Metanephros (tissue), 2 donors: ENCODE measurements at places on chromosomes 2 and 18. TPM values are rescaled to one million over a fixed set of nuclear protein-coding genes. Genes with fewer than 3 reads are reported as not detected.

B3GNT2 gene
- 29.5 TPM for total RNA-seq

KLF7 gene
- 28.4 TPM for total RNA-seq

CCDC88A gene
- 93.9 TPM for total RNA-seq

MRPS5 gene
- total RNA-seq: 61.4 TPM

MC2R gene
- total RNA-seq: not detected

VIL1 gene
- 12.6 TPM for total RNA-seq

MPP4 gene
- total RNA-seq: 0.23 TPM

SLC16A14 gene
- 10.1 TPM for total RNA-seq

IL36B gene
- total RNA-seq: not detected

MATN3 gene
- 1.5 TPM for total RNA-seq

UBE2F gene
- total RNA-seq: 43.8 TPM

CCDC102B gene
- total RNA-seq: 16.2 TPM

CFC1B gene
- not detected for total RNA-seq

PCARE gene
- total RNA-seq: 0.18 TPM

QPCT gene
- total RNA-seq: 12.2 TPM

CEP76 gene
- total RNA-seq: 13.6 TPM

SH3BP4 gene
- 47.8 TPM for total RNA-seq

STON1 gene
- 32.5 TPM for total RNA-seq

GLI2 gene
- total RNA-seq: 18.7 TPM

MYO5B gene
- total RNA-seq: 27.9 TPM

GPR35 gene
- 2.5 TPM for total RNA-seq

FRZB gene
- 7.8 TPM for total RNA-seq

KLHL30 gene
- total RNA-seq: 8.3 TPM

NT5DC4 gene
- not detected for total RNA-seq

UPP2 gene
- 2.4 TPM for total RNA-seq

GRHL1 gene
- total RNA-seq: 5.4 TPM
